Ascending aorta (tissue), 2 donors: ENCODE measurements at places on chromosomes 2 and 18. TPM values are rescaled to one million over a fixed set of nuclear protein-coding genes. Genes with fewer than 3 reads are reported as not detected.

TPO gene
- 52.5 TPM for total RNA-seq

GKN2 gene
- total RNA-seq, result 0.75 TPM

ITSN2 gene
- 70.0 TPM for total RNA-seq

GRCh38 chr2:10236571-10237391 lies 65.9 kb upstream of the HPCAL1 start:
- DNase-seq, result no peak

GRCh38 chr2:96811917-96812316 lies 4.2 kb upstream of the CNNM3 start:
- no peak for DNase-seq

- no peak for DNase-seq
These were observed 74.3 kb downstream of the BIN1 start for GRCh38 chr2:127032621-127033020.

- DNase-seq, result no peak
These were observed 50.6 kb downstream of the TTC32 start for GRCh38 chr2:19851116-19851695.

GRCh38 chr2:172978063-172978383 lies 97.6 kb upstream of the MAP3K20 start:
- DNase-seq, result no peak

DNA sequence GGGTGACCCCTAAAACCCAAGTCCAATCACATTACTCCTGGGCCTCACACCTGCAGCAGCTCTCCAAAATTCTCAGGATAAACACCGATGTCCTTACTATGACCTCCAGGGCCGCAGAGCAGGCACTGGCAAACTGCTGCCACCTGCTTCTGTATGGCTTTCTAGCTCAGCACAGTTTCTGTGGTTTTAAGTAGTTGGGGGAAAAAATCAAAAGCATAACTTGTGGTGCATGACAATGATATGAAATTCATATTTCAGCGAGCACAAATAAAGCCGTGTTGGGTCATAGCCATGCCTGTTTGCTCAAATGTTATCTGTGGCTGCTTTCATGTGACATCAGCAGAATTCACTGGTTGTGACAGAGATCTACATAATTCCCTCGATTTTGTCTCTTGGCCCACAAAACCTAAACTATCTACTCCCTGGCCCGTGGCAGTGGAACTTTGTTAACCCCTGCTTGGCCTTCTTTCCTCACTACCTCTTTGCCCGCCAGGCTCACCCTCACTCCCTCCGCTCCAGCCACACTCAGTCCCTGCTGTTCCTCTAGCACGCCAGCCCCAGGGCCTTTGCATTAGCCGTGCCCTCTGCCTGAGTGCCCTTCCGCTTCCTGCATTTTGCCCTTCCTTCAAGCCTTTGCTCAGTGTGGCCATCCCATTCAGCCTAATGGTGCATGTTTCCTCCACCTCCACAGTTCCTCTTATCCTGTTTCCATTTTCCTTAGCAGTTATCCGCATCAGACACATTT lies 108.3 kb downstream of the AGAP1 start:
- DNase-seq, result no peak

DNA sequence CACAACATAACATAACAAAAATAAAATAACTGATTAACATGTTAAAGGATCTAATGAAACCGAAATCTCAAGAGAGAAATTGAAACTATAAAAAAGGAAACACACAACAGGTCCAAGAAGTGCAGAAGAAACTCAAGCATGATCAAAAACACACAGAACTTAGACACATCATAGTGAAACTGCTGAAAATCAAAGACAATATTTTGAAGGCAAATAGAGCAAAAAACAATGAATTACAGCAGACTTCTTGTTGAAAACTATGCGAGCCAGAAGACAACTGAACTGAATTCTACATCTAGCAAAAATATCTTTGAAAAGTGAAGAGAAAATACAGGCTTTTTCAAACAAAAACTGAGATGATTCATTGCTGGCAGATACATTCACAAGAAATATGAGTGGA lies 61.3 kb downstream of the UGP2 start:
- no peak for DNase-seq

- DNase-seq, result no peak
These were observed 7.3 kb upstream of the VAPA start for GRCh38 chr18:9906481-9906880.

DNA sequence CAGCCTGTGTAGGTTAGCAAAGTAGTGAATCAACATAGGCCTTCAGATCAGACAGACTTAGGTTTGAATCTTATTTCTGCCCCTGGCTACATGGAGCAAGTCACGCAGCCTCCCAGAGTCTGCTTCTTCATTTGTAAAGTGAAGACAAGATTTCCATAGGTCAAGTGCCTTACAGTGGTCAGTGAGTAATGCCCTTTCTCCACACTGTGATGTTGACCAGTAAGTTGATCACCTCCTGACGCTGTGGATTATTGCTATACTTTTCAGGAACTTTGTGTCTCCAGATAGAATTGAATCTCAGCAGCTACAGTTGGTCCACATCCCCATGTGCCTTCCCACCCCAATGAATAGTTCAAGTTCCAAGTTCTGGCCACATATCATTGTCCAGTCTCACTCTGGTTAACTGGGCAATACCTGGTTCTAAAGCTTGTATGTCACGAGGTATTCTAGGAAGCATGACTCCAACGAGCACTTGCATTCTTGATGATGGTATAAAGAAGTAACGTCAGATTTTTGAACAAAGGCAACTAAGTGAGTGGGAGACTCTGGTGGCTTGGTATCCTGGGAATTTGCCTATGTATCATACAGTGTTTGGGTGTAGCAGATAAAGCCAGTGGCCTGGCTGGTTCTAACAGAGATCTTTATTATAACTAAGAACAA lies 2.1 kb upstream of the CLIP4 start:
- no peak for DNase-seq

DNA sequence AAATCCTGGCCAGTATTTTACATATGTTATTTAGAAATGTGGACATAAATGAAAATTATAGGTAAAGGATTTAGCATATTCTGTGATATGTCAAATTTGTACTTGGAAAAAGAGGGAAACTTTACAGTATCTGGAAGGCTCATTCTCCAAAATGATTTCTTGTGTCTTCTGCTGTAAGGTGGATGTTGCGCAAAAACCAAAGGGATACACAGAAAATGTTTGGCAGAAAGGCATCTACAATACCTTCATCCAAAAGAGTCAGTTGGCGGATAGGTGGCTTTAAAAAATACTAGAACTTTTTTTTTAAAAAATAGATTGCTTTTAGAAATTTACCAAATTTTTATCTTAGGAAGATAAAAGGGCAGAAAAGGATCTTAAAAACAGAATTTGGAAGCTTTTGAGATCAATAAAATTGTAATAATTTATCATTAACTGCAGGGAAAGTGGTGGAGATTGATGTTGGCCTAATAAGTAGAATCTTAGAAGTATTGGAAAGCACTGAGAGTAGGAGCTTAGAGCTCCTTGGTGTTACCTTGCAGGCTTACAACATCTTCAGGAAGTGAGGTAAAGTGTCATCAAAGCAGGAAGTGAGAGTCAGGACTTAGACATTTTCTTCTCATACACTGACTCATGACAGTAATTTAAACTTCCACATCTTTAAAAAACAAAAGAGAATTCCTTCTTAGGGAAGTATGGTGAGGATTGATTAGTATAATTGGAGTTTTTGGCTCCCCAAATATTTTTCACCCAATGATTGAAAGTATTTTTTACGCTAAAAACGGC lies 2.1 kb downstream of the NABP1 start:
- no peak for DNase-seq

DNA sequence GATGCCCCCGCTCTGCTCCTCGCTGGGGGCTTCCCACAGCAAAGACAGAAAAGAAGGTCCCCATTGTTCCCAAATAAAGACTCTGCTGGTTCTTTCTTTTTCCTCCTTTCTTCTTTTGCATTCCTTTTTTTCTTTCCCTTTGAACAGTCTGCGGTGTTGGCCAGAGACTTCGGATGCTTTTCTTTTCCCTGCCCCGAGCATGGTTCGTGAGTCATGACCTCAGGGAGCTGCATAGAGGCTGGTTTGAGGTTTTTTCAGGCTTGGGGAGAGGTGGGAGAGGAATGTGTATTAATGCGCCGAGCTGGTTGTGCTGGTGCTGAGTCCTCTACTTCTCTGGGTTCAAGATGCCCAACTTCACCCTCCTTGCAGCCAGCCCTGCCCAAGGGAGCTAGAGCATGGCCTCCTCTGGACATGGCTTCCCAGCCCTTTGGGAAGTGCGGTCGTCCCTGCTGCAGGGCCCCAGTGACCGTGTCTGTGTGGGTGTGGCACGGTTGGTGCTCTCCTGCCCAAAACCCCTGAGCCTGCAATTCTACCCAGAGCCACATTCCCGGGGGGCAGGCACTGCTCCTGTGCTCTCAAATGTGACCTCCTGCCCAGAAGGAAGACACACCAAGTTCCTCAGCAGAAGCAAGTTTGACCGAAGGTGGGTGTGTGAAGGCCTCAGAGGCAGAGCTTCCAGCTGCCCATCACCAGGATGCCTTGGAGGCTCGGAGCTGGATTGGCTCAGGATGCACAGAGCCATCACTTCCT lies 9.0 kb upstream of the ARHGEF4 start:
- no peak for DNase-seq

GRCh38 chr2:52964916-52965530 lies 802.6 kb upstream of the CHAC2 start:
- DNase-seq, result no peak
